ENCODE measurements at places on chromosomes 3 and 15. TPM values are rescaled to one million over a fixed set of nuclear protein-coding genes. Genes with fewer than 3 reads are reported as not detected.

The GHRL gene
- not detected for total RNA-seq

The TGM5 gene
- not detected for total RNA-seq

DNA sequence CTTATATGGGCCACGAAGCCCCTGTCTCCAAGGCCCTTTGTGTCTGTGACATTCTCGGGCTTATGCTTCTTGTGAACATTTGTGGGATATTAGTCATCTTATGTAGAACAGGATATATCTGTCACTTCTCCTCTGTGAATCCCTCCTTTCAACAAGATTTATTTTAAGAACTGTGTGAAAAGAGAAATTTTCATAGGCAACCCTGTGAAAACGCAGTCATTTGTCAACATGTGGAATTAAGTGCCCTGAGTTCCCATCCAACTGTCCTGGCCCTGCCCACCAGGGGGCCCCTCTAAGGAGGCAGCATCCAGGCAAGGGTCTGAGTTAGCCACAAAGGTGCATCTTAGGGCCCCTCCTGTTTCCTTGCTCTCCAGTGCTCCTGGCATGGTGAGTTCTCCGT is 76.8 kb upstream of the CHRNA7 start:
- peak; percentile 21 for DNase-seq

- DNase-seq = no peak
Observed at GRCh38 chr15:70253461-70254156, 155.9 kb upstream of the TLE3 start.

GRCh38 chr15:87167706-87168105 is 1088.0 kb downstream of the AGBL1 start:
- DNase-seq = no peak

The ARPP19 gene
- total RNA-seq = 204 TPM

The GAP43 gene
- total RNA-seq = 5.0 TPM

DNA sequence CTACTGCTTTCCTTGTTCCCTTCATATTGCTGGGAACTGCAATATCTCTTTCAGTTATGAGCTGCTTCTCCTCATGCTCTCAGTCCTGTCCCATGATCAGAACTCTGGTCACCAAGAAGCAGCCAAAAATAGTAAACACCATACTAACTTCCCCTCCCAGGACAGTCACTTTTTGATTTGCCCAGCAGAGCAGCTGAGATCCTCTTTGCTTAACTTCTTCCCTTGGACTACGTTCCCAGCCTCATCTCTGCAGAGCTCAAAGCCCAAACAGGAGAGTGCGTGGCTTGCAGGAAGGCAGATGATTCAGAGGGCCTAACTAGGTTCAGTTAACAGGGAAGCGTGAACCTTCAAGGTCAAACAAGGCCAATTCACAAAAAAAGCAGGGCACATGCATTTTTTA is 153.2 kb downstream of the CTNNB1 start:
- DNase-seq = no peak

GRCh38 chr15:76994001-76994400 is 925 bp upstream of the PSTPIP1 start:
- no peak for DNase-seq

GRCh38 chr3:79531566-79532295 is 236.1 kb downstream of the ROBO1 start:
- DNase-seq = no peak

DNA sequence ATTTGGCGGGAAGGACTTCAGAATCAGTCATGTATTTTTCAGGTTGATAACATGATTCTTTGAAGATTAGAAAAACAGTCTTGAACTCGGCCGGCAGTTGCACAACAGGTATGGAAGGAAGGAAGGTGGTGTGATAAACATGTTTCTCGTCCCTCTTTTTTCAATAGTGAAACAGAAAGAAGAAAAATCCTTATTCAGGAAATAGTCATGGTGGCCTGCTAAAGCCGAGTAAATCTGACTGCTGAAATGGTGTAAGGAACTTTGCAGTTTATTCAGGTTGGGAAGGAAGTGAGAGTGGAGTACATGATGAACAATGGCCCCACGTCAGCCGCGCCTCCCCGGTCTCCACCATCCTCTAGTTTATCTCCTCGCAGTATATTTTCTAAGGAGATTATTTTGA is 6.7 kb downstream of the RASGRP1 start:
- DNase-seq = no peak

The MGLL gene
- total RNA-seq = 0.12 TPM

GRCh38 chr15:86846036-86846435 is 766.4 kb downstream of the AGBL1 start:
- no peak for DNase-seq

DNA sequence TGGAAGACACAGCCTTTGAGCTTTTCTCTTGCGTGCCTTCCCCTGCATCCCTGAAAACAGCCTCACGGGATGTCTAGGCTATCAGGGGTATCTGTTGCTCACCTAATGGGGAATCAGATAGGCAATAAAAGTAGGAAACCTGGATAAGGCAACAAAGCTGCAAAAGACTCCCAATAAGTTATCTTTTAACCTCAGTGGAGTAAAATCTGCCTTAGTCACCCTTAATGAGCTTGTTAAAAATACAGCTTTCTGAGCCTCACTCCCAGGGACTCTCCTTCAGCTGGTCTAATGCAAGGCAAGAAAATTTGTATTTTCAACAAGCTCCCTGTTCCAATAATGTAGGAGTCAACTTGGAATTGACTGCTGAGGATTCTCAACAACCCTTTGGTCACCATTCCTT is 25.6 kb downstream of the ILDR1 start:
- DNase-seq = no peak

DNA sequence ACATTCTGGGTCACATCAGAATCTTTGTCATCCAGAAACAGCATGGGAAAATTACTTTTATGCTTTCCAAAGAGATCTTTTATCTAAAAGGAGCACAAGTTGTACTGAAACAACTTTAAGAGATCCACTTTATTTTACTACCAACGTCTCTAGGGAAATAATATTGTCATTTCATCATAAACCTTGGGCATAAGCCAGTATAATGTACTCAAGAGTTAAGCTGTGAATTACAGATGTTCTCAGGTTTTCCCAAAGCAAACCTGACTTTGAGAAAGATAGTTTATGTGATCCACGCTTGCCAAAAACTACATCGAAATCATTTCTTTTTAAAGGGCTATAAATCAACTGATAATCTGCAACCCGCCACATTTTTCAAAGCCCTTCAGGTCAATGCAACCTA is 124.1 kb upstream of the CRBN start:
- DNase-seq = no peak

DNA sequence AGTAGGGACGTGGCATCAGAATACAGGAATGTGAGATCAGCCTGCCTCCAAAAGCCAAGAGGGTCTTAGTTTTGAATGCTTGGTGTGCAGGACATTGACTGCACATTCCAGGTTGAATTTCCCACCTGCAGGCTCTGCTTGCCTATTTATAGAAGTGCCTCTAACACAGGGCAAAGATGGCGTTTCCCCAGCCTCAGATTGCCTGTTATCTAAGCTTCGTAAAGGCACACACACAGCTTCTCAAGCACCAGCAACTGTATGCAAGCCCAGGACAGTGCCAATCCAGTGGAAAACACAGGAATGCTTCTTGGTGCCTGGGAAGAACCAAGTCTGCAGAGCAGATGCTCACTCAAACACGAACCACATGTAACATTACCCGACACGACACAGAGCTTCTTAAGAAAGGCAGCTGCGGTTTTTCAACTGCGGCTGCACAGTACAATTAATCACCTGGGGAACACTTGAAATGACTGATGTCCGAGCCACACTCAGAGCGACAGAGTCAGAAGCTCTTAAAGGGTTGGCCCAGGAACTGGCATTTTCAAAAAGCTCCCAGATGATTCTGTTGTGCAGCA is 90.0 kb upstream of the ANKRD34C start:
- no peak for DNase-seq

The NCBP2 gene
- total RNA-seq = 80.8 TPM

The LNP1 gene
- 17.9 TPM for total RNA-seq

- no peak for DNase-seq
Observed at GRCh38 chr3:30945291-30945690, 50.8 kb upstream of the GADL1 start.

DNA sequence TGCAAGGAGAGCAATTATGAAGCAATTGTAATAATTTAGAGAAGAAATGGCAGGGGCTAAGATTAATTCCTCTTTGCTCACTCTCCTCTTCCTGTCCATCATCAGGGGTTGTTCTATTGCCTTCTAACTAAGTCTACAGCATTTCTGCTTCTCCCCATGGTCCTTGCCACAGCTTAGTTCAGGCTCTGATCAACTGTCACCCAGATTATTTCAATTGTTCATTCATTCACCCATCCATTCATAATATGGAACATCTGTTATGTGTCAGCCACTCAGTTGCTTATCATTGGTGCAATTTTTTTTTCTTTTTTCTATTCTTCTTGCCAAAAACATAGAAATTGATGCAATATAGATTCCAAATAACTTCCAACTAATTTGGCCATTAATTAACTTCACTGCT is 93.2 kb downstream of the CD47 start:
- no peak for DNase-seq

GRCh38 chr3:147925272-147925671 is 516.1 kb downstream of the ZIC1 start:
- no peak for DNase-seq

GRCh38 chr3:8320711-8321458 is 180.7 kb upstream of the LMCD1 start:
- no peak for DNase-seq

The ERICH6 gene
- not detected for total RNA-seq

- DNase-seq = no peak
Observed at GRCh38 chr15:57044072-57044702, 125.7 kb downstream of the TCF12 start.

GRCh38 chr3:130669740-130670139 is 76.9 kb downstream of the PIK3R4 start:
- DNase-seq = no peak

DNA sequence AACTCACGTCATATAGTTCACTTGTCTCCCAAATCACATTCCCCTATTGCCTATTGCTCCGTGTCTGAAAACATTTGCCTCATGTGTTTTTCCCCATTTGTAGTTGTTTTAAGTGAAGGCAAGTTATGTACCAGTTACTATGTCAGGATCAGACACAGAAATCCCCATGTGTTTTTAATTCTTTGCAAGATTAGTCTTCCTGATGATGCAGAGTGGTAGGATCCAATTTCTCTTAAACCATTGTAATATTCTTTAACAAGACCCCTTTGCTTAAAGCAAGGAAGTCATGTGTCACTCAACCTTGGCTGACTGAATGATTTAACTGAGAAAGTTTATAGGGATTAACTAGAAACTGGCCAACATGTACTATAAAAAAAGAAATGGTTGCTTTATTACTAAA is 164.4 kb downstream of the OPA1 start:
- DNase-seq = no peak

- DNase-seq = no peak
Observed at GRCh38 chr15:92933831-92934230, 33.7 kb downstream of the CHD2 start.

The TGFBR2 gene
- total RNA-seq = 7.3 TPM

DNA sequence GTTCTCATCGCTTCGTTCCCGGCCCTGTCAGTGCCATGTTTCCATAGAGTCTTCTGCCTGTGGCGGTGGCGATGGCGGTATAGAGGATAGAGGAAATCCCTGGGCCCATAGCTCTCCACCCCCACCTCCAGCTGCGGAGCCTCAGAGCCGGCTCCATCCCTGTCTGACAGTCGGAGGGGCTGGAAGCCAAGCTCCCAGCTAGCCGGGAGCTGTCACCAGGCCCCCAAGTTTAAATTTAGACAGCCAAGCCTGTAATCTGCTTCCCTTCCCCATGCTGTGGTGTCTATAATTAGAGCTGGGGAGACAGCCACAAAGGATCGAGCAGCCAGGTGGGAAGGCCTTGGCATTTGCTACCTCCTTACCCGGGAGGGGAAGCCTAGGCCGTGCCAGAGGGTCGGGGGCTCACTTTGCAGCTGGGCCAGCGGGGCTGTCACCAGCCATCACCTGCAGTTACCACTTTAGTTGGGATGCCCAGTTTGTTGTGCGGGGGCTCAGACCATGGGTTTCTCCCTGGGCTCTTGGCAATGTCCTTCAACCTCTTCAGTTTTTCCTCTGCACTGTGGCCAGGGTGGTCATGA is 56.3 kb upstream of the SEC13 start:
- no peak for DNase-seq

DNA sequence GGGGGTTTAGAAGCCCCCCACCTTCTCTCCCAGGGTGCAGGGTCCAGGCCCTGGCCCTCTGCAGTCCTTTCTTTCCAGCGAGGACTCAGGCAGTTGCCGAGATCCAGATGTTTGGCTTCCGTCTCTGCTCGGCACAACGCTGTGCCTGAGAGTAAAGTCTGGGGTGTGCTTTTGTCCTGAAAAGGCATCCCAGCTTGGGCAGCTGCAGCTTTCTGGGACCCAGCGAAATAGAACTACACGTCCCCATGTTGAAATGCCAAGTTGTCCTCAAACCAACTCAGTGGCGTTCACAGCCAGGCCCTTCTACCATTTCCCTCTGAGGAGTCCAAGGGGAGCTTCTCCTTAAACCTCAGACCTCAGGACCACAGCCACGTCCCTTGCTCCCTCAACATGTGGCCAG is 23.1 kb downstream of the FGD5 start:
- DNase-seq = no peak

- peak; percentile 48 for DNase-seq
Observed at GRCh38 chr15:63501256-63502089, 2.9 kb upstream of the USP3 start.

DNA sequence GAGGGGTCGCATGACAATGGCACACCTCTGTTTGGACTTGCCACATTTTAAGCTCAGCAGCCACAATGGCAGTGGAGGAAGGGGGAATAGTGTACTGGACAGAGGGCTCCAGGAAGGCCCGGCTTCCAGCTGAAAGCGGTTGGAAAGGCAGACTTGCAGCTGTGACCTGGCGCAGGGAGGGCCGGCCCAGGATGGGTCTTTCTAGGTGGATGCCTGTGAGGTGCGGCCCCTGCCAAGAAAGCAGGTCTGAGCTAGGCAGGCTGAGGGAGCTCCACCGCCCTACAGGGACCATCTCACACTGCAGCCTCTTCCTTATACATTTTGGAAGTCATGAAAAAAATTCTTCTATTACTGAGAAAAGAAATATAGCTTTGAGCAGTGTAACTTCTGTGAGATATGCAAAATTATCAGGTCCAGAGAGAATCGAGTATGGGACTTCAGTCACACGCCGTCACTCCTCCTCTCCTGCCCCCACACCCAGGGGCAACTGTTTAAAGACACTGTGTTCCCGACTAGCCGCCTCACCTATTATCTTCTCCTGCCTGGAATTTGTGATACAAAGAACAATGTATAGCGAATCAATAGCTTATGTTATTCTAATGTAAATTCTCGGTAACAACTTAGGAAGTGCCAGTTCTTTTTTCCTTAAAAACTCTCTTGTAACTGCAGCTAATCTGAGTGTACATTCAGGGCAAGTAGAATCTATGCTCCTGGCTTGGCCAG is 331.0 kb downstream of the OCA2 start:
- DNase-seq = peak; percentile 4

The SNAP23 gene
- total RNA-seq = 69.6 TPM

DNA sequence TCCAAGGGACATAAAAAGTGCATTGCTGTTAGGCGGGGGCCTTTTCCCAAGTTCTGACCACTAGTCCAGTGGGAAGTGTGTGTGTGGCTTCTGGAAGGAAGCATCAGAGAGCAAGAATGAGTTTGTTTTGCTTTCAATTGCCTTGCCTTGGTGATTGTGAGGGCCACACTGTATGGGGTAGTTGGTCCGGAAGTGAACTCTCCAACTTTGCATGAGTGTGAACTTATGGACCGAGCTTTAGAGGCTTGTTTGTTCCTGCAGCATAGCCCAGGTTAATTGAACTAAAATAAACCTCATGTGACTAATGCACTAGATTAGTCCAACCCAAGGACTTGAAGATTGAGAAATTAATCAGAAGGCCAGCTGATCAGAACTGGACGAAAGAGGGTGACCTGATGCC is 171.7 kb downstream of the NR2F2 start:
- no peak for DNase-seq
